G401 (cell line): ENCODE measurements at places on chromosomes 13 and 19.
A peak's percentile ranks its signal among the peaks of the same experiment; 100 is the strongest.

GRCh38 chr19:48442116-48443035, 3.4 kb upstream of the GRWD1 start:
- DNase-seq = no peak

DNA sequence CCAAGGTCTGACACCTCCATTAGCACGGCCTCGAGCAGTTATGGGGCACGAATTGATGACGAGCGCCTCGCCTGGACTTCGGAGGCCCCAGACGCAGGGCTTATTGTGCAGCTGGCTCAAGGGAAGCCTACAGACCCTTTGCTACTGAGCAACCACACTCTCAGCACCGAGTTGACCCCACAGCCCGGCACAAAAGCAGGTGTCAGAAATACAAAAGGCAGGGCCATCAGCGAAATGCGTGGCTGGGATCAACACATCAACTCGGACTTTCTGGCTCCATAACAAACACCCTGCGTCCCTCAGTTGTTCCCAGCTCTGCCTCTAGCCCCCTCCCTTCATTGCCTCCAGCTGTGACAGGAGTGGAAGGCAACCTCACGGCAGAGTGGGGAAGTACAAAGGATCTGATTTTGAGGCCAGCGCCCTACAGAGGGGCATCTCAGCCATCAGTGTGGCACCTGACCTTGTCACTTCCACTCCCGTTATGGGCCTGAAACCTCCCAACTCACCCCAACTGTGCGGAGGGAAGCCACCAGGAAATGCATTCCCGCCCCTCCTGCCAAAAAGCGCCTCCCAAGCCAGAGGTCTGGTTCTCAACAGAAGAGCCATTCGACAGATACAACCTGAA, 18.0 kb downstream of the PEPD start:
- DNase-seq = no peak

DNA sequence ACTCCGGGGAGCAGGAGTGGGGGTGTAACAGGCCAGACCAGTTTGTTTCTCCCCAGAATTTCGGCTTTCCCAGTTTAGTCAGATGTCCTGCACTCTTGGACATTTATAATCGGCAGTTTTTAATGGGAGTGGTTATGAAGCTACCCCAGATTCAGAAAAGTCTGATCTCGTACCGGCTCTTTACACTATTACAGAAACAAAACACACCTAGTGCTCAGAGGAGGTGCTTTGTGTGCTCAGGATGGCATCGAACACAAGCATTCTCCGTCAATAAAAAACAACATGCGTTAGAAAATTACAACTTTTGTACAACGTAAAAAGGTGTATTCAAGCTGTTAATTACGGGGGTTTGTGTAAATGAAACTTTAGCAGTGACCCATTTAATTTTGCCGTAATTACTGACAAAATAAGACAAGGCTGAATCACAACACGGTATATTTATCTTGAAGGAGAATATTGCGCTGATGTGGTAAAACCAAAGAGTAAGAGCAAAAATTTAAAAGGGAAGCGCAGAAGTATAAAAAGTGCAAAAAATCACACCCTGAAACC, 6.6 kb upstream of the SOX1 start:
- no peak for DNase-seq

DNA sequence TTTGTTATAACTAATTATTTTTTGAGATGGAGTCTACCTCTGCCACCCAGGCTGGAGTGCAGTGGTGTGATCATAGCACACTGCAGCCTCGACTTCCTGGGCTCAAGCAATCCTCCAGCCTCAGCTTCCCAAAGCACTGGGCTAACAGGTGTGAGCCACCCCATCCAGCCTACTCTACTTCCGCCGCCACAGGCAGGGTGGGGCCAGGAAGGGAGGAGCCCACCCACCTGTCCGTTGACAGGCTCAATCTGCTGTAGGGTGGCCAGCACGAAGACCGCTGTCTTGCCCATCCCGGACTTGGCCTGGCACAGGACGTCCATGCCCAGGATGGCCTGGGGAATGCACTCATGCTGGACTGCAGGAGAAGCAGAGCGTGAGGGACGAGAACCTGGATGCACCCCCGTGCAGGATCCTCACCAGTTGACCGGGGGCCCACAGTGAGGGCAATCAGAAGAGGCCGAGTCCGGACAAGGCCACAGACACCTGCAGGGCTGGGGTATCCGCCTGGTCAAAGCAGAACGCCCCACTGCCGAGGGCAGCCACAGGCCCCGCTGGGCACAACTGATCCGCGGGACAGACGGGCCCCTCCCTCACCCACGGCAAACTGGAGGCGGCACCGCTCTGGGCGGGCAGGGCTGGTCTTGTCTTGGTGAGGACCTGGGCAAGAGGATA, 6.7 kb downstream of the DDX39A start:
- DNase-seq = no peak

- DNase-seq = peak; percentile 26
Observed at GRCh38 chr13:110705356-110705825, 525 bp downstream of the CARS2 start.

DNA sequence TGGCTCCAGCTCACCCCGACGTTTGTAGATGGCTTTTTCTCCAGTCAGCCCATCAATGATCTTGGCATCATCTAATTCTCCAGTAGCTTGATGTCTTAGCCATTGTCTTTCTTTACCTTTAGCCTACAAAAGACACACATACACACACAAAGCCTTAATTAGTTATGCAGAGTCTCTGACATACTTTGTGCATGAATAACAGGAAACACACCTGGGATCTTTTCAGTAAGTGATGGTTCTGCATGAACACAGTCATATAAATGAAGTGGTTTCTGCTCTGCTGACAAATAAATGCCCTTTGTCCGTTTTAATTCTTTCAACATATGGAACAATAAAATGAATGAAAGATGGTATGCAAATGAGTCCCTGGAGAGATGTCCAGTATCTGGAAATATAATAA, 133.3 kb downstream of the RGCC start:
- DNase-seq = no peak

DNA sequence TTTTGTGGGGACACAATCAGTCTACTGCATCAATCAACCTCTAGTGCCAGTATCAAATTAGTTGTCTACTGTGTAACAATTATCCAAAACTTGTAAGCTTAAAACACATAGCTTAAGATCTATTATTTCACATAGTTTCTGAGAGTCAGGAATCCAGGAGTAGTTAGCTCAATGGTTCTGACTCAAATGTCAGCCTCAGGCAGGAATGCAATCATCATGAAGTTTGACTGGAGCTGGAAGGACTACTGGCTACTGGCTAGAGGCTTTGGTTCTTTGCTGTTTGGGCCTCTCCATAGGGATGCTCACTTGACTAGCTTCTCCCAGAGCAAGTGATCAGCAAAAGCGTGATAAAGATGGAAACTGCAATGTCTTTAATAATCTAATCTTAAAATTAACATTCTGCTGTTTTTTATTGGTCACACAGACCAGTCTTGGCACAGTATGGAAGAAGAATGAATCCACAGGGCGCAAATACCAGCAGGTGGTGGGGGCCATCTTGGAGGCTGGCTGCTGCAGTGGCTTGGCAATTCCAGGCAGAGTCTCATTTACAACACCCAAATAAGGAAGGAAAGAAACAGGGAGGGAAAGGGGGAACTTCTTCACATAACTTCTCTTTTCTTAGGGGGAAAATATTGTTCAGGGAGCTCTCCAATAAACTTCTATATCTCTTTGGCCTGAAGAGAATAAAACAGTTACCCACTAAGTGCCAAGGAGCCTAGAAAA, 15.7 kb downstream of the CAB39L start:
- DNase-seq = no peak

- no peak for DNase-seq
Observed at GRCh38 chr13:23560571-23561089, 9.6 kb upstream of the TNFRSF19 start.
